ENCODE measurements at places on chromosomes 2 and 18.
A peak's percentile ranks its signal among the peaks of the same experiment; 100 is the strongest.

DNA sequence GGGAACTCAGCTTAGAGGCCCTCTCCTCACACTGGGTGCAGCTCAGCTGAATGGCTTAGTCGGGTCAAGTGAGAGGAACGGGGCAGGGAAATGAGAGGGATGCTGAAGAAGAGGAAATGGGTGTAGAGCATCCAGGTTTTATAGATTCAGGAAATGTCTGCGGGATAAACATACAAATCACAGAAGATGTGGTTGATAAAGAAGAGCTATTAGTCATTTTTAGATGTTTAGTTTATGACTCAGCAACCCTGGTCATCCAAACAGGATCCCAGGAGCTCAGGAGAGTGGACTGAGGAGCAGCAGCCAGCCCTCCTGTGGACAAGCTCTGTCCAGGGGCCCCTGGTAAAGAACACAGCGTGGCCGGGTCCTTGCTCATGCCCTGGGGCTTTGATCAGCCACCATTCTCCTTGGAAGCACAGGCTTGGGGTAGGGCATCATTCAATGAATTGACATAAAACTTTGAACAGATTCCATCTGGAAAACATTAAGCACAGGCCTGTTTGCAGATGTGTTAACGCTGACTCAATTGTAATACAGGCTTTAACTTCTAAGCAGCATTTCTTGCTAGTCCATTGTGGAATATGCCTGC is 83.0 kb downstream of the NPAS2 start:
- no peak for DNase-seq

DNA sequence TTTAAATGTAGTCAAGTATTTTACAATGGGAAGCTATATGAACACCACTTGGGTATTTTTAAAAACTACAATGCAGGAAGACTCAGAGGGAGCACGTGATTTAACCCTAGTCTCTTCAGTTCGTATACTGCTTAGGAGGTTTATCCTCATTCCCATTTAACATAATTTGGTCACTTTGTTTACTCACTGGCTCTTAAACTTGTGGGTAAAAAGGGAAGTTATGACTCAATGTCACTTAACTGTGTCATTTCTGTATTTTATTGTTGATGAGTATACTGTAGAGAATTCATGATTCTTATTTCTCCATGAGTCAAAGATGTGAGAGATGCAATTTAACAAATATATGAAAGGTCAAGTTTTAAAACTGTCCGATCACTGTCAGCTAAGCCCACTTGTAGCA is 48.2 kb downstream of the SLC66A3 start:
- no peak for DNase-seq

DNA sequence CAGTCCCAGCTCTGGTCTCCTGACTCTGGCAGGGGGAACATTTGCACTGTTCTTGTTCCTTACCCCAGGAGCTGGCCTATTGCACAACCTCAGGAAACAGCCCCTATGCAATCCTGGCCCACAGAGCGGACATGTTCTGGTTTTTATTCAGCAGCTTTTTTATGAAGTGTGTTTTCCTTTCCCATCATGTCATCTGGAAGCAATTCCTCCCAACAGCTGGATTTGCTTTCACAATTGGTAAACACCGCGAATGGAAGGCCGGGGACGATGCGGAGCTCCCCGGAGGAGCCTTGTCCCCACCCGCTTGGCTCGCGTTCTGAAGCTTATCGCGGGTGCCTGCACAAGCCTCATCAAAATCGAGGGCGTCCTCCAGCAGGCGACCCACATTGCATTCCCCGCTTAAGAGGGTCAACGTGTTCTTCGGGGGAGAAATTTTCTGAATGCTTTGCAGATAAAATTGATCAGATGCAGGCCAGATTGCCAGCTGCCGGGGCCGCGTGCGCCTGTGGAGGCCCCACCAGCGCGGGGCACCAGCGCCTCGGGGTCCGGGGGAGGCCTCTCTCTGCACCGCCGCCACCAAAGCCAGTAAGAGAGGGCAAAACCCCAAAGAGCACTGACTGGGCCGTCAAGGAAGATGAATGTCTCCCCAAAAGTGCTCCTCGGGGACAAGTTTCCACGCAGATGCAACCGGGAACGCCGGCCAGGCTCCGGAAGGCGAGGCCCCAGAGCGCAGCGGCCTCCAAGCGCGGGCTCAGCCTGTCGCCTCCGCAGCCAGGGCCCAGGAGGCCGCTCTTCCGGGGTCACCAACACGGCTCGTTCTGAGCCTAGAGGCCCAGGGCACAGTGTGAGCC is 60.3 kb upstream of the SP3 start:
- no peak for DNase-seq

DNA sequence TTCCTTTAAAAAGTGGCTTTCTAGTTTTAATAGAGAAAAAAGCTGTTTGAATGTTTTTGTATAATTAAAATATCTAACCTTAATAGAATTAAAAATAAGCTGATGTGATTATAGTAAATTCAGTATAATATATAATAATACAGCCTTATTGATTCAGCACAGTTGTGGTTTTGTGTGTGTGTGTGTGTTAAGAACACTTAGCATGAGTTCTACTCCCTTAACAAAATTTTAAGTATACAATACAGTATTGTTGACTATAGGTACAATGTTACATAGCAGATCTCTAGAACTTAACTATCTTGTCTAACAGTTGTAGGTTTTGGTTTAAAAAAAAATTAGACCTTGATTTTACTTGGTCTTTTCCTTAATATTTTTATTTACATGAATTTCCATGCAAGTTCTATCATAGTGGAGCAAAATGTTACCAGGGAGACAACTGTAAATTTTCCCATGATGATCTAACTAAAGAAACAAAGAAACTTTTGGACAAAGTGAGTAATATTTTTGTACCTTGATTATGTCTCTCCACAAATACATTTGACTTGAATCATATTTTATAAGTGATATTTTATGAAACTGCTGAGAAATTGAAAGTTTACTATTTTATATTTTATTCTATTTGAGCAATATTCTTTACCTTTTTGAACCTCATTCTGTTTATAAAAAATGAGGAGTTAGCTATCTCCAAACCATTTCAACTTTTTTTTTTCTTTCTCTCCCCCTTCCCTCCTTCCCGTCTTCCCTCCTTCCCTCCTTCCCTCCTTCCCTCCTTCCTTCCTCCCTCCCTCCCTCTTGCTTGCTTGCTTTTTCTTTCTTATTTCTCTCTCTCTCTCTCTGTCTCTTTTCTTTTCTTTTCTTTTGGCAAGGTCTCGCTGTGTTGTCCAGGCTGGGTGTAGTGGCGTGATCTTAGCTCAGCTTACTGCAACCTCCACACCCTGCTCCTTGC is 46.3 kb downstream of the ZC3H6 start:
- no peak for DNase-seq

DNA sequence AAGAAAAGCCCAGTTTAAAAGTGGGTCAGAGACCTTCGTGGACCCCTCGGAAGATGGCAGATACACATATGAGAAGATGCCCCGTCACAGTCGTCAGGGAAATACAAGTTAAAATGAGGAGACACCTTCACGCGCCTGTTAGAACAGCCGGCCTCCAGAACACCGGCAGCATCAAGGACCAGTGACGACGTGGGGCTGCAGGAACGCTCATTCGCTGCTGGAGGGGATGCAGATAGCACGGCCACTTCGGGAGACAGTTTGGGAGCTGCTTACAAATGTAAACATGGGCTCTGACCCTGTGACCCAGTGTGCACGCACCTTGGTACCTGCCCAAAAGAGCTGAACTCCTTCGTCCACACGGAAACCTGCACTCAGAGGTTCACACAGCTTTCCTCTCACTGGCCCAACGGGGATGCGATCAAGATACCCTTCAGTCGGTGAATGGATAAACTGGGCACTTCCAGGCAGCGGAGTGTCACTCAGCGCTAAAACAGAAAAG is 83.7 kb upstream of the CTDP1 start:
- no peak for DNase-seq

- DNase-seq = no peak
Measured at GRCh38 chr2:218010984-218011652, 8.3 kb upstream of the TNS1 start.

- DNase-seq = no peak
Measured at GRCh38 chr2:206011795-206012194, 74.2 kb downstream of the INO80D start.

- DNase-seq = no peak
Measured at GRCh38 chr2:64501946-64502345, 22.2 kb upstream of the AFTPH start.

DNA sequence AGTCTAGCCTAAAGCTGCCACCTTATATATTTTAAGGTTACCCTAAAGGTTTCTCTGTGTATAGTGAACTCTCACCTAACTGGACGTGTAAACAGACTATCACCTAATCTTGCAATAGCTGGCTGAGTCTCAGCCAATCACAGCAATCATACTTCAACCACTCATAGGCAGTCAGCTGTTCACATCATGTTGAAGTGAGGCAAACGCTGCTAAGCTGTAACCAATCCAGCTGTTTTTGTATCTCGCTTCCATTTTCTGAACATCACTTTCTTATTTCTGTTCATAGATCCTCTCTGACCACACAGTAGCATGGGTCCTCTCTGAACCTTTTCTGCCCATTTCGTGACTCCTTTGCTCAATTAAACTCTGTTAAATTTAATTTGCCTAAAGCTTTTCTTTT is 468.2 kb upstream of the POU3F3 start:
- DNase-seq = no peak

DNA sequence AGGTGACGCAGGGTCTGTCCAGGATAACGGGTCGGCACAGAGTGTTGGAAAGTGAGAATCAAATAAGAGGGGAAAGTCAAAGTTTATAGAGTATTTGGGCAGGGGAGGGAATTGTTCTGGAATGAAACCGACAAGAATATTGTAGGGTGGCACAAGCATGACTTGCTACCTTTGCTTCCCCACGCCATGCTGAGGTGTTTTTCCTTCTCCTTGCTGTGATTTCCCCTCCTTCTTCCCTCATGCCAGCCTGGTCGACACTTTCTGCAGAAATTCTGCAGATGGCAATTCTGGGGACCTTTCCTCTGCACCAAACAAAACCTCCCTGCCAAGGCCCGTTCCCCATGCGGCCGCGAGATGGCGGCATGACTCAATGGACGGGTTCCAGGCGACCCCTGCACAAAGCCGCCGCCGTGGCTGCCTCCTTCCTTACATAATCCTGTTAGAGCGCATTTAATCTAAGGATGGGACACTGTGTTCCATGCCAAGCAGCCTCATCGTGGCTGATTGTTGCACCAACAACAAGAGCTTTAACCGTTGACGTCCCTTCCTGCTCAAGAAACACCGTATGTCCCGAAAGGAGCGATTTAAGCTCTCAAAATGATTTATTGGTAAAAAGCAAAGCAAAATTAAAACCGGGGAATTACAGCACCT is at the start of gene MRO:
MRO (minus strand) TSS at position 289 of the 651 bp plus-strand sequence. CDS start 10,616 bp downstream, outside the sequence.
- DNase-seq = peak; percentile 70

DNA sequence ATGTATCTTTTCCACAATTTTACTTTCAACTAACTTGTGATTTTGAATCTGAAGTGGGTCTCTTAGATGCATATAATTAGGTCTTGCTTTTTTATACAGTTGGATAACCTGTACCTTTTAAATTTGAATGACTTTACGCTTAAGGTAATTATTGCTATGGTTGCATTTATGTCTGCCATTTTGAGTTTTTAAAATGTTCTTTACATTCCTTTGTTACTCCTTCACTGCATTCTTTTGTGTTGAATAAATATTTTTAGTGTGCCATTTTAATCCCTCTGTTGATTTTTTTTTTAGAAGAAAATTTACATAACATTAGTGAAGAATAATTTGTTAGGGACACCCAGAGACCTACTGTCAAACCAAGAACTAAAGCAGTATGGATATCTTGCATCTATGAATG is 65.3 kb downstream of the BIRC6 start:
- no peak for DNase-seq

DNA sequence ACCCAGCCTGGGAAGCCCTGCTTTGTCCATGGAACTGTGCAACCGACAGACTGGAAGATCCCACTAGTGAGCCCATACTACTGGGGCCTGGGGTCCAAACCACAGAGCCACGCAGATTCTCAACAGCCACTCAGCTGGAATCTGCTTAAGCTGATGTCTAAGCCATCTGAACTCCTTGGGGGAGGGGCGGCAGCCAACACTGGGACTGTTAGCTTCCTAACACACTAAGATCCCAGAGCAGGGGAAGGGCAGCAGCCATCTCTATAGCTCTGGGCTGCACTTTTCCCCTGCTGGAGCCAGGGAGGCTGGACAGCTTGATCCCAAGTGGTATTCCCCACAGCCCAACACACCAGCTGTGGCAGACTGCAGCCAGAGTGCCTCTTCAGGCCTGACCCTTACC is 118.3 kb downstream of the RPRM start:
- DNase-seq = no peak

GRCh38 chr2:14358339-14358738 is 274.2 kb upstream of the LRATD1 start:
- no peak for DNase-seq

DNA sequence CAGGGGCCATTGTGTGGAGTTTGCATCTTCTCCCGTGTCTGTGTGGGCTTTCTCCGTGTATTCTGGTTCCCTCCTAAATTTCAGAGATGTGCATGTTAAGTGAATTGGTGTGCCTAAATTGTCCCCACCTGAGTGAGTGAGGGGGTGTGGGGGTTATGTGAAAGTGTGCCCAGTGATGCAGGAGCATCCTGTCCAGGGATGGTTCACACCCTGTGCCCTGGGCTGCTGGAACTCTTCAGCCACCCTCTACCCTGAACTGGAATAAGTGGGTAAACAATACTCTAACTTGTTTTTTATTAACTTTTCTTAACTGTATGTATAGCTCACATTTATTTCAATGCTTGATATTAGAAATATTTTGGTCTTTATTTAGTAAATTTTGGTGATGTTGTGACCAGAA is 56.0 kb downstream of the UBE2E3 start:
- DNase-seq = no peak

- DNase-seq = no peak
Measured at GRCh38 chr2:150410809-150411208, 76.7 kb downstream of the RND3 start.

- DNase-seq = no peak
Measured at GRCh38 chr2:222710736-222711135, 39.3 kb downstream of the MOGAT1 start.

GRCh38 chr2:98909317-98910211 is 26.5 kb downstream of the CRACDL start:
- DNase-seq = no peak

DNA sequence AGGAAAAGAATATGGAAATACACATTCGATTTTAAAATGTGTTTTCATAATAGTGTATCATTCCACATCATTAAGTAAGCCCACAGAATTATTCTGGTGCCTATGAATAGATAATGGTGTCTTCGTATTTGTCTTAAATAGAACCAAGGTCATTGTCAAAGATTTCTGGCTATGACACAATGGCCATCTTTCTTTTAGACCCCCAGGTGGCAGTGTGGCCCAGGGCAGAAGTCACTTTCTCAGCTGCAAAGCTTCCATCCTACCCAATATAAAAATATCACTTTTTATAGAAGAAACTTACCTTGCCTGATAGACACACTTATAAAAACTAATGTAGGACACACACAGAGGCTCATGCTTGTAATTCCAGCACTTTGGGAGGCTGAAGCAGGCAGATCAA is 57.5 kb downstream of the ZRANB3 start:
- peak; percentile 1 for DNase-seq

DNA sequence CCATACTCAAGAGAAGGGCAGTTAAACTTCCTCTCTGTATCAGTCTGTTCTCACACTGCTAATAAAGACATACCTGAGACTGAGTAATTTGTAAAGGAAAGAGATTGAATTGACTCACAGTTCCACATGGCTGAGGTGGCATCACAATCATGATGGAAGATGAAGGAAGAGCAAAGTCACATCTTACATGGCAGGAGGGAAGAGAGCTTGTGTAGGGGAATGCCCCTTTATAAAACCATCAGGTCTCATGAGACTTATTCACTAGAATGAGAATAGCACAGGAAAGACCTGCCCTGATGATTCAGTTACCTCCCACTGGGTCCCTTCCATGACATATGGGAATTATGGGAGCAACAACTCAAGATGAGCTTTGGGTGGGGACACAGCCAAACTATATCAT is 1.4 kb upstream of the IL36B start:
- DNase-seq = no peak

Measured in stimulated activated CD4-positive, alpha-beta T cell treated with anti-CD3 and anti-CD28 coated beads, Interleukin-2, amount 100 ng/mL, for 48 hours (primary cell).